ENCODE measurements at places on chromosomes 3 and 15.

DNA sequence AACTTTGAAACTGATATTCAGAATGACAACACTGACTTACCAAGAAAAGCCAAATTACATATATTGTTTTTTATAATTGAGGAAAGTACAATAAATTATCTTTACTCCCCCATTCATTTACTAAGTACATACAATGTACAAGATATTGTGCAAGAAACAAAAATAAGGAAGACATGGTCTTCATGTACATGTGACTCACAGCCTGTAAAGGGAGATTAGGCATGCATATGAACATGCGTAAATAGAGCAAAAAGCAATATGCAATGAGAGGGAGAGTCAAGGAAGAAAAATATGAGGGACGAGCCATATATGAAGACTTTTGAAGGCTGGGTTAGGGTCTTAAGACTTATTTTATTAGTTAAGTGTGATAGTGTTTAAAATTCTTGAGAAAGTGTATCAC is 258.4 kb downstream of the GBE1 start:
- no peak for DNase-seq

DNA sequence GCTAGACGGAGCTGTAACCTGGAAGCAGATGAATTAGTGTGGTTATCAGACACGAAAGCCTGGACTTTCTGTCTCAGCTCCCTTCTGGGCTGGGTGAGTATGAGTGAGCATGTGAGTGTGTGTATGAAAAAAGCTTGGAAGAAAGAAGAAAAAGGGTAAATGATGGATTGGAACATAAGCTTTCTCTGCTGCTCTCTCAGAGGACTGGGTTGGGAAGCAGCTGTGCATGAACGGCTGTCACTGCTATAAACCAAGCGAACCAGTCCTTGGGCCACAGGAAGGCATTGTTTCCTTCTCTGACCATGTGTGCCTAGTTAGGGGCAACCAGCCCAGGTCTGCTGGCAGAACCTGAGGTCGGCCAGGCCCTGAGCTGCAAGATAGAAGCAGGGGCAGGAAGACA is 37.0 kb downstream of the UMPS start:
- DNase-seq: no peak

DNA sequence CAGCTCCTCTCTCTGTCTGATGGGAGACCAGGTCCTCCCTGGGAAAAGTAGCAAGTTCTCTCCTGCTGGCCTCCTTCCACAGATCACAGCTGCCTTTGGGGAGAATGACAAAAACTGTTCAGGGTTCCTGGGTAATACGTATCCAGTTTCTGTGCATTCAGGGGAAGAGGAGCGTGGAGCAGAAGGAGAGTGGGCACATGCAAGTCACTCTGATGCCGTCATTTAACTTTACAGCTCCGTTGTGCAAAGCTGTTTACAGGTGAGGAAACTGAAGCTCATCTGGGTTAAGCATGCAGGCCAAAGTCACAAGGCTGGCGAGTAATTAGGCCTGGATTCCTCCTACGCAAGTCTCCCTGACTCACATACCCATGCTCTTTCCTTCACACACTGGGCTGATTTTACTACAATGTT is 7.5 kb upstream of the TM4SF1 start:
- no peak for DNase-seq

- no peak for DNase-seq
These were observed 114.3 kb downstream of the MFSD1 start for GRCh38 chr3:158916111-158916510.

GRCh38 chr3:125083776-125084175 is 28.0 kb upstream of the HEG1 start:
- no peak for DNase-seq

GRCh38 chr15:38316311-38316710 is 63.7 kb downstream of the SPRED1 start:
- no peak for DNase-seq

- peak; percentile 45 for DNase-seq
These were observed 256.8 kb upstream of the RARB start for GRCh38 chr3:25171118-25171807.

GRCh38 chr3:5140230-5140621 is 18.1 kb downstream of the ARL8B start:
- DNase-seq: no peak

DNA sequence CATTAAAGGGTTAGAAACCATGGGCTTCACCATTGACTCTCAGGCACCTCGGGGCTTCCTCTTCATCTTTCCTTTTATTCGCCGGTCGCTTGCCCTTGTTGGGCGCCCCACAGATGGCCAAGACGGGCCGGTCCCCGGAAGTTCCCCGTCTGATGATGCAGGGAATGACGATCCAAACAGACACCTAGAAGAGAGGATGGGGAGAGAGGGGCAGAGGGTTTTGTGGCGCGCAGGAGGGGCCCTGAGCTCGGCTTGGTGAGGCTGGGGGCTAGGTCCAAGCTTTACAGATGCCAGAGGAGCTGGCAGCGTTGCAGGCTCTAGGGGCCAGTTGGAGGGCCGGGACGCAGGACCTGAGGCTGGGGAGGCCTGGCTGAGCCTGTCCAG is 532 bp upstream of the ESYT3 start:
- DNase-seq: no peak

DNA sequence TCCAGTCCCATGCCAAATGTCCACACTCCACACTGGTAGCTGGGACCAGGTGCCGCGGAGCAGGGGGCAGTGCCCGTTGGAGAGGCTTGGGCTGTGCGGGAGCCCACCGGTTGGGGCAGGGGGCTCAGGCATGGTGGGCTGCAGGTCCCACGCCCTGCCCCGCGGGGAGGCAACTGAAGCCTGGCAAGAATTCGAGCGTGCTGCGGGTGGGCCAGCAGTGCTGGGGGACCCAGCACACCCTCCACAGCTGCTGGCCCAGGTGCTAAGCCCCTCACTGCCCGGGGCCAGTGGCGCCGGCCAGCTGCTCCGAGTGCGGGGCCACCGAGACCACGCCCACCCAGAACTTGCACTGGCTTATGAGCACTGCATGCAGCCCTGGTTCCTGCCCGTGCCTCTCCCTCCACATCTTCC is 479.4 kb downstream of the ZNF385D start:
- no peak for DNase-seq

DNA sequence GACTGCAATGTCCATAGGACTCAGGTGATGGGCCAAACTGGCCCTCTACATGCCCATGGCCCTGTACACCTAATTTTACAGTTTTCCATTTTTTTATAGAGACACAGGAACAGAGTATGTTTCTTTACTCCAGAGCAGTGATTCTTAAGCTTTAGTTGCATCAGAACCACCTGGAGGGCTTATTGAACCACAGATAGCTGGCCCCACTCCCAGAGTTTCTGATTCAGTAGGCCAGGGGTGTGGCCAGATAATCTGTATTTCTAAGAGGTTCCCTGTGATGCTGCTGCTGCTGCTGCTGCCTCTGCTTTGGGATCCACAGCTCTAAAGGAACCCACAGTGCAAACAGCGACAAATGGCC is 5.1 kb downstream of the RBP1 start:
- DNase-seq: no peak

- no peak for DNase-seq
These were observed 20.4 kb upstream of the NFKBIZ start for GRCh38 chr3:101828691-101829436.

GRCh38 chr15:79310985-79311900 is at the start of gene TMED3:
Gene TMED3, plus strand, starts transcription at chr15:79311112. Its CDS starts 138 bp downstream, at chr15:79311250.
- peak; percentile 99 for DNase-seq

DNA sequence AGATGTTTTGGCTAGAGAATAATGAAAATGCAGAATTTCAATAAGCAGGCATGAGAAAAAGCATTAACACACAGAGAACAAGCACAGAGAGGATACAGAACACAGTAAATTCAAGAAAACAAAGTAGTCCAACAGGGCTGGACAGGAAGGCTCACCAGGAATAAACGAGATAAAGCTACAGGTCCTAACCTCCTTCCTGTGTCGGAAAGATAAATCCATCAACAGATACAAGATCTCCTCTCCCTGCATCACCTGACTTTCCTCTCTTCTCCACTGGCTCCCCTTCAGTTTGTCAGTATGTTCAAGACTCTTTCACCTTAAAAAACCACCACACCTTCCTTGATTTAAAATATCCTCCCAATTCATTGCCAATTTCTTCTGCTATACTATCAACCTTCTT is 11.4 kb downstream of the CPEB1 start:
- no peak for DNase-seq

- no peak for DNase-seq
These were observed 45.1 kb upstream of the C15orf39 start for GRCh38 chr15:75156326-75157215.

DNA sequence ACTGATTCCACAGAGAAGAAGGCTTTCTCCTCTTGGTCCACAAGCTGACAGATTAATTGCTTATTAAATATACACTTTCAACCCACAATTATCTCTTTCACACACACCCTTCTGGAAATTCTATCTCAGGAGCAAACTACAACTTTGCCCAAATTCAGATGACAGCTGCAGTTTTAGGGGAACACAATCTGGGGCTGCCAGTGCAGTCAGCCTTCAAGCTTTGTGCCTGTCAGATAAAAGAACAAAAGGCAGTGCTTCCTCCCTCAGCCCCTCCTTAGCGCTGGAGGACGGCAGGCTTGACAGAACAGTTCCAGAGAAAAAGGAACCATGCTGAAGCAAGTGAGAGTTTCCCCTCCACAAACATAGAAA is 99.6 kb downstream of the TMCC1 start:
- DNase-seq: peak; percentile 10

DNA sequence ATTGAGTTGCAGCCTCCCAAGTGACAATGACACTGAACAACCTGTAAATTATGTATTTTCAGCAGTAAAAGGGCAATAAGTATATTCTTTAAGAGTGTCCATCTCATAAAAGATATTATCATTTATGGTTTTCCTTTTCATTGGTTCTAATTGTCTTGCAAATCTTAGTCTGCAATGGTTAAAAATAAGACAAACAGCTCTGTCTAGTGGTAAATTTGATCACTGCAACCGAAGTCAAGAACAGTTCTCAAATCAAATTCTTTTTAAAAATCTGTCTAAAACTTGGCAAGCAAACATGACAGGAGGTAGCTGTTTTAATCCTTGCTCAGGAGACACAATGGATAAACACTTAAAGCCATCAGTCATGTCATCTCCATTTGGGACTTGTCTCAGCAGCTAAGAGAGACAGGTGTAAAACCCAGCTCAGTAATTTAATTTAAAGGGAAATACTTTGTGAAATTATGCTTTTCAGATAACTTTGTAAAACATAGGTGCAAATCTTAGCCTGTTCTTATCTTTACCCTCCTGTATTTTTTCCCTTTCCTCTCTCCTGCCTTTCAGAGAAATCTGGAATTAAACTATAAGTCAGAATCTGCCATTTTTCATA is 150.3 kb upstream of the ARHGEF26 start:
- DNase-seq: peak; percentile 5

DNA sequence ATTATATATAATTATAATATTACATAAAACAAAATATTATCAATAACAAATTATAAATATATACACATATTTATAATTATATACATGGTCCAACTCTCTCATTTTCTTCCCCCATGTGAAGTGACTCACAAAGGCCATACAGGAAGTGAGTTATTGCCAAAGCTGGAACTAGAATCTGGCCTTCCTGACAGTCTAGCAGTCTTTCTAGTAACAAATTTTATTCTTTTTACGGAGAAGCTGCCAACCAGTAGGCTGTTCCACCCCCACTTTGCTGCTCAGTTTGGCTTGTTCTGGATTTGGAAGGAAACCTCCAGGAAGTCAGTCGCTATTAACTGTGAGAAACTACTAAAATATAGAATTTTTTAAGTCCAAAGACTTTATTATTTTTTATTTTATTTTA is 79.6 kb downstream of the DHX36 start:
- DNase-seq: no peak

DNA sequence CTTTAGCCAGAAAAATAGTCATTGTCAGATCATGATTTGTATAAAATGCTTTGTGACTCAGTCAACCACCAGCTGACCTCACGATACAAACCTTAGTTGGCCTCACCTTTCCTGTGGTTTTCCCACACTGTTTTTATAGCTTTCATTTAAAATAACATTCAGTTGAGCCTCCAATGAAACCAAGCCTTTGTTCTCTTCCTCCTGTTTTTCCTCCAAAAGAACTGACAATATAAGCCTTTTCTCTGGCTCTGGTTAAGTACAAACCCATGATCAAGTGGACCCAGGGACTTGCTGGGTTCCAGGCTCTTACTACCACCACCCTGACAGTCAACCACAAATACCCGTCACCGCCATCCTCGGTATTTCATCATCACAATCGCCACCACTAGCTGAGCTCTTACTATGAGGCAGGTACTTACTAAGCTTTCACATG is 81.7 kb downstream of the TAMM41 start:
- DNase-seq: no peak

DNA sequence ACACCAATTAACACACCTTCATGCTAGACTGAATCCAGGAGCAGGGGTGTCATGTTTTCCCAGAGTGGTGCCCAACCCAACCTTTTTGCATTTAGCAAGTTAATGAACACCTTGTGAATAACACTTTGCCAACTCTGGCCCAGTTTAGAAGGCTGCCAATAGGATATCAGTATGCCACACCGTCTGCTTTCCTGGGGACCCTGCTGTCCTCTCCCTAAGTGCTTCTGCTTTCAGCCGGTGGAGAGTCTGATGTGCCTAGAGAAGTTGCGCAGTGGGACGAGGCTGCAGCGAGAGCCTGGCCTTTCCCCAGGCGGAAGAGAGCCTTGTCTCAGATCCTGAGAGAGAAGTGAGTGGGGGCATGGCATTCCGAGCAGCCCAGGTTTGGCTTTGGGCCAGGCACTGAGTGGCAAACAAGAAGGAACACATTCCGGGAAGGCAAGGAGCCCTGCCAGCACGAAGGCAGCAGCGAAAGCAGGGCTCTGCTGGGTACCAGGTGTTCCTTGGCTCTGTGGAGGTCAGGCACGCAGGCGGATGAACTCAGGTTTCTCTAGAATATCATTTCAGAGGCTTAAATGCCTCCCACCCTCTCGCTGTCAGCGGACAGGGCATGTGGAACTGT is 36.9 kb downstream of the SENP8 start:
- DNase-seq: peak; percentile 45

- DNase-seq: no peak
These were observed 599.2 kb upstream of the ROBO1 start for GRCh38 chr3:80366808-80367548.

- DNase-seq: peak; percentile 87
These were observed 1.2 kb upstream of the LCTL start for GRCh38 chr15:66566963-66567531.

GRCh38 chr3:138919325-138919724 is 27.6 kb downstream of the FOXL2 start:
- DNase-seq: no peak

DNA sequence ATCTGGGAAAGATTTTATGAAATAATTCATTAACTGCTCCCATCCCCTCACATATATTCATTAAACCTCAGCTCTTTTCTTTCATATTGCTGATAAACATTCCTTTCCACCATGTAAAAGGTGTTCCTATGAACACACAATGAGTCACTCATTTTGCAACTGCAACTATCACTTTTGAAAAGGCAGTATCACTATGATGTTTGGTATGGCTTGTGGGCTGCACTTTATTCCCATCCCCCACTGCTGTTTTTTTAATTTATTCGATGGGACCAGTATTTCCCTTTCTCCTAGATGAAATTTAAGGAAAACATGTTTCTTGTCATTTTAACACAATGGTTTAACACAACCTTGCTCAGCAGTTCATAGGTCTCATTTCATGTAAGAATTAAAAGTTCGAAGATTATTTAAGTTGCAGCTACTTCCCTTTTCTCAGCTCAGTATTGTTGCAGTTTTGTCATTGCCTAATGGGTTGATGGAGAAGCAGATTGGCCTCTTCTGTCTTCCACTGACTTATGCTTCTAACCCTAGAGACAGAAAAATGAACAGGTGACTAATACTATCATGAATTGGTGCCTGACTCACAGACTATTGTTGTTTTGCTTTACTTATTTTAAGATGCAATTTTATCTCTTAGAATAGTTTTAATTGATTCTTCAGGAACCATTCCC is 280.3 kb downstream of the ZPLD1 start:
- DNase-seq: no peak

- no peak for DNase-seq
These were observed 35.0 kb downstream of the PLOD2 start for GRCh38 chr3:146125951-146126350.
